ENCODE measurements at places on chromosomes 4 and X.

GRCh38 chr4:56040842-56041241 is 92.1 kb downstream of the CEP135 start:
- no peak for DNase-seq

DNA sequence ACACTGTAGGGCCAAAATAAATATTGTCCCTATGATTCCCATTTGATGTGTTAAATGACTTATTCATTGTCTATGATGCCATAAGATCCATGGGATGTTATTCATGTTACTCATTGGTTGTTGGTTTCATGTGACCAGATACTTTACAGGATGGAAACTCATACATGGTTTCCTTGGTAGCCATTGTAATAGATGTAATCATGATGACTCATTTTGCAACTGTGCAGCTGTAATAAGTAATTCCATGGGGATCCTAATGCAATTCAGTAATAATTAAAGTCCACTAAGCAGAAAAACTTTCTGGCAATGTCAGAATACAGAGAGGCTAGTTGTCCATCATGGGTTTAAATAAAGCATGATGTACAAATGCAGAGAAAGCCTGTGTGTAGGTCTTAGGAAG is 389.7 kb upstream of the NR3C2 start:
- DNase-seq: no peak

- no peak for DNase-seq
These were observed 528.2 kb upstream of the FAT1 start for GRCh38 chr4:187251896-187252295.

- no peak for DNase-seq
These were observed 93.0 kb upstream of the STS start for GRCh38 chrX:7054219-7055216.

DNA sequence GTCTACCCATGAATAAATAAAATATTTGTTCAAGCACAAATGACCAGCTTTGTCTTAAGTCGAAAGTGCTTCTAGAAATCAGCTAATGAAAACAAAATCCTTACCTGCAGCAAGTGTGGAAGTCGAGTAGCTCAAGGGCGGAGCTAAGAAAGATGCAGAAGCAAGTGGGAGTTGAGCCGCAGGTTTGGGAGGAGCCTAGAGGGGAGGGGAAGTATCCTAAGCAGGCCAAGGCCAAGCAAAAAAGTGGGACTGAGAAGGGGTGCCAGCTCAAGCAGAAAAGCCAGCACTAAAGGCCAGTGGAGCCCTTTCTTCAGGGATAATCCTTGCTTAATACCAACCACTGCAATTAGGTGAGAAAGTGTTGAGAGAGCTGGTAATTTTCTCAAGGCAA is 60.8 kb downstream of the DLG3 start:
- DNase-seq: no peak

GRCh38 chr4:112994732-112995464 is 54.6 kb upstream of the ANK2 start:
- DNase-seq: no peak

DNA sequence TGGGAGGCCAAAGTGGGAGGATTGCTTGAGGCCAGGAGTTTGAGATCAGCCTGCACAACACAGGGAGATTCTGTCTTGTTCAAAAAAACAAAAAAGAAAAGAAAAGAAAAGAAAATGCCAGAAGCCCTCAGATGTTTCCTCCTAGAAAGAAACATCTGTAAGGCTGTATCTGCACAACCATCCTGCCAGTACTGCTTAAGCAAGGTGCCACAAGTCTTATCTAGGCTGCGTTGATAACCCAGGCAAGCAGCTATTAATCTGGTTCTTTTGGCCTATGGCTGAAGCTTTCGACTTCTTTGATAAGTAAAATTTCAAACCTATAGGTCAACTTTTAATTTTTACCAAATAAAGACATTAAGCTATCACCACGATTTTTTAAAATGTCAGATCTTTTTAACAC is 3.1 kb downstream of the COX18 start:
- no peak for DNase-seq

GRCh38 chr4:55857586-55857985 is 4.1 kb downstream of the EXOC1 start:
- DNase-seq: no peak

DNA sequence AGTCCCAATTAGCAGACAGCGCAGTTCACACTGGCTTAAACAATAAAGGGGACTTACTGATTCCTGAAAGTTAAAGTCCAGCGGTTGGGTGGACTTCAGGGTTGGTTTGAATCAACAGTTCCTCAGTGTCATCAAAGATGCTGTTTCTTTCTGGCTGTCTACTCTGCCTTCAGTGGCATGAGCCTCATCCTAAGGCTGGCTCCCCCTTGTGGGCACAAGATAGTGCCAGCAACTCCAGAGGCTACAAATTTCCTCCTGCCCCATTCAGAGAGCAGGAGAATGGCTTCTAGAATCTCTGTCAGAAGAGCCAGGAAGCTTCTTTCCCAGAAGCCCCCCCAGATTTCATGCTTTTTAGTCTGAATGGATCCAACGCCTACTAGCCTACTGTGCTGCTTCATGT is 82.4 kb upstream of the MTM1 start:
- DNase-seq: peak; percentile 32

GRCh38 chrX:20527041-20527440 is 260.3 kb upstream of the RPS6KA3 start:
- no peak for DNase-seq

- no peak for DNase-seq
These were observed 105.7 kb downstream of the PSAPL1 start for GRCh38 chr4:7328913-7329638.

- DNase-seq: no peak
These were observed 129.5 kb upstream of the CYSLTR1 start for GRCh38 chrX:78456909-78457308.

DNA sequence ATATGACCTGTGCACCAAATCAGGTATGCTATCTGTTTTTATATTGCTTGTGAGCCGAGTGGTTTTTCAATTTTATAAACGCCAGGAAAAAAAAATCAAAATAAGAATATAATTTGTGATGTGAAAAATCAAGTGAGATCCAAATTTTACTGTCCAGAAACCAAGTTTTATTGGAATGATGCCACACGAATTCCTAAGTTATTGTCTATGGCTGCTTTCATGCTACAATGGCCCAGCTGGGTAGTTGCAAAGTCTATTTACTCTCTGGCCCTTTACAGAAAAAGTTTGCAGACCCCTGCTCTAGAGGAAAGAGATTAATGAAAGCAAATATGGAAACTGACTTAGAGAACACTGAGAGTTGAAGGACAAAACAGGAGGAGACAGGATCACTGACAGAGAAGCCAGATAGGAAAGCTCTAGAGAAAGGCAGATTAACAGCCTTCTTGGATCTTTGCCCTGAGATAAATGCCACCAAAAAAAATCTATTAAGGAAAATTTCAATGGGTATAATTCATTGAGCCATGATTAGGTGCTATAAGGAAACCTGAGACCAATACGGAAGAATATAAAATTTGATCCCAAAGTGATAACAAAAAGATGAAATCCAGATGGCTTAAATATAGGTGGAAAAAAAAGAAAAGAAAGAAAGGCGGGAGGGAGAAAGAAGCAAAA is 29.8 kb downstream of the PRSS12 start:
- DNase-seq: no peak

DNA sequence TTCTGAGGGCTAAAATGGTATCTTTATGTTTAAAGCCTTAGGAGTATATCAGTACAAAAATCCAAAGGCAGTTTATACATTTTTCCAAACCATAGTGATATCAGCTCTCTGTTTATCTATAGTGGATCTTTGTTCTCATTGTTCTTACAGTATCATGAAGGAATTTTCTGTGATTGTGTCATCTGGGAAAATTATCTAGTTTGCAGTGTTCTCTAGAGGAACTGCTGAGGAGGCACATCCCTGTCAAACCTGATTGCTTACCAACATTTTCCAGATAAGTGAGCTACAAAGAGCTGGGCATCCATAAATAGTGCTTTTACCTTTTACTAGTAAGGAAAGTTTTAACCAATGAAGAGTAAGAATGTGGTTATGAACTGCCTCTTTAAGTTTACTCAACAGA is 44.9 kb upstream of the SLC25A31 start:
- DNase-seq: no peak

- DNase-seq: no peak
These were observed 15.7 kb upstream of the SLC10A4 start for GRCh38 chr4:48467442-48467841.

DNA sequence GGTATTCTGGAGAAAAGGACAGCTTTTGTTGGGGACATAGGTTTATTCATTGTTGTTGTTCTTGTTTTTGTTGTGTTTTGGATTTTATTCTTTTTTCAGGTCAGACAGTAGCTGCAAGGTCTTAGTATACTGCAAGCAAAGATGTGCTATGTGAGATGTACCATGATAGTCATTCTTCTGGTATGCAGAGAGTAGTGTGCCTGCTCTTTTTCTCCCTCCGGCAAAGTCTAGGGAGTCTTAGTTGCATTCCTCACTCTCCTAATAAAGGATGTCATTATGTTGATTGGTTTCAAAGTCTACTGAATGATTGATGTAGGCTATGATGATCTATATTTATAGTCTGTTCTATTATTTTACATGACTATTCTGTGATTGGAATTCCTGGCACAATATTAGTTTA is 119.9 kb upstream of the POF1B start:
- no peak for DNase-seq

DNA sequence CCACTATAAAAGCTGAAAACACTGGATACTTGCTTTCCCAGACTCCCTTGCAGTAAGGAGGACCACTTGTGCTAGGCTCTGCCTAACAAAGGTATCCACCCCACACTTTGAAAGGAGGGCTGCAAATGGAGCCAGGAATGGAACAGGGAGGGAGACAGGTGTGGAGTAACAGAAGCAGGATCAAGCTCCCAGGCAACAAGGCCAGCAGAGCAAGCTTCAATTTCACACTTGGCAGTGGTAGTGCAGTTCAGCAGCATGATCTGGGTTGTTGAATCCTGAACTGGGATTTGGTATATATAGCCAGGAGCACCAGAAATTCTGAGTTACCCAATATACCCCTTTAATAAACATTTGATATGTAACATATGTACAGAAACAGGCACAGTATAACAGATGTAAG is 9.8 kb downstream of the LAMP2 start:
- no peak for DNase-seq

GRCh38 chrX:136975684-136976470 is 57.9 kb downstream of the GPR101 start:
- no peak for DNase-seq

DNA sequence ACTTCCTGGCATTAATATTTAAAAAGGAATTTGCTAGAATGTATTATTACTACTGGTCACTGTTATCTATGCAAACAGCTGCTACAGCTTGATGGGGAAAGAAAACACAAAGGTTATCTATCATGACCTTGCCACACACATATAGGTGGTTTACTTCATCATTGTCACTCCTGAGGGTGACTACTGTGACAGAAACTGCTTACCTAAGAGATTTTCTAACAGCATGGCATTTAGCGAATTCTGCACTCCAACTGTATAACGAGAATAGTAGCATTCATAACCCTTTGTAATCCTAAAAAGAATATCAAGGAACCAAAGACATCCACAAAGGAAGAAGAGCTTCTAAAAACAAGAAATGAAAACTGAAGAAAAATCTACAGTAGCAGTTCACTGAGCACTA is 74.6 kb upstream of the SPOCK3 start:
- no peak for DNase-seq

DNA sequence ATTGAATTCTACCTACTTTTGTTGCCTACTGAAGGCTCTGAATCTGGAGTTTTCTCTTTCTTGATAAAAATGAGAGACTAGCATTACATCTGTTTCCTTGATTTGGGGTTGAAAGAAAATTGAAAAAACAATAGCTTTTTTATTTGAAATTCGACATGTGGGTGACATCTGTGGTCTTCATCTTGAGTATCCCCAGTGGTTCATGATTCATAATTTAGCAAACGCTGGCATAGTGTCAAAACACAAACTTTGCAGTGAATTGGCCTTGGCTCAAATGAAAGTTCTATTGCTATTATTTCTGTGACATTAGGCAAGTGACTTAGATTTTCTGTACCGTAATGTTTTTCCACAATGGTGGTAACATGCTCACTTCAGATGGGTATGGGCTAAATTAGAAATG is 747.6 kb downstream of the PCDH7 start:
- DNase-seq: no peak

Measured in caudate nucleus (tissue), 63 donors.